OCI-M1 (cell line): ENCODE measurements at places on chromosomes 3 and 15.

DNA sequence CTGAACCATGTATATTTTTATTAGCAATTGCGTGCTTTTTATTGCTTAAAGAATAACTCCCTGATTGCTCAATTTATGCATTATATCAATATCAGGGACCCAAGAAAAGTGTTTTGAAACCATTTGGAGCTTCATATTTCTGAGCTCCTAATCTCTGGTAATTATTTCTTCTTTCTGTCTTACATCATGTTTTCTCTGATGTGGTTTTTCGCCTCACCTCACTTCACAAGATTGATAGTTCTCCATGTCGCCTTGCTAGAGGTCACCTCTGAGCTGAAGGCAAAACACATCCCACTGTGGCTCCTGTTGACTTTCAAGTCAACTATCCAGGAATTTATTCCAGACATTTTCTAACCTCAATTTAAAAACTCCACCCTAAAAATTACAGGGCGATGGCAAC is 837.4 kb downstream of the CADM2 start:
- no peak for DNase-seq

DNA sequence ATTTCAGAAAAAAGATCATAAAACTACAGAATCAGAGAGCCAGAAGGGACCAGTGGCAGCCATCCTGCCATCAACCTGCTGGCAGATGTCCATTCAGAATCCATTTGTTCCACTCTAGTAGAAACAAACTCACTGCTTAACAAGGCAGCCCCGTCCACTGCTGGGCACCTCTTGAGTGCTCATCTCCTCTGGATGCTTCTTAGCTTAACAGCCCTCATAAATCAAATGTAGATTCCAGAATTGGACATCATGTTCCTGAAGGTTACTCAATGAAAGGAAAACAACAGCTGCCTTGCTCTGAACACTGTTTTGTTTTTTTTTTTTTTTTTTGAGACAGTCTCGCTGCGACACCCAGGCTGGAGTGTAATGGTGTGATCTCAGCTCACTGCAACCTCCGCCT is 37.3 kb downstream of the ABCC5 start:
- DNase-seq, result no peak

- peak; percentile 15 for DNase-seq
These were observed 118.1 kb upstream of the SLC6A11 start for GRCh38 chr3:10697918-10698317.

DNA sequence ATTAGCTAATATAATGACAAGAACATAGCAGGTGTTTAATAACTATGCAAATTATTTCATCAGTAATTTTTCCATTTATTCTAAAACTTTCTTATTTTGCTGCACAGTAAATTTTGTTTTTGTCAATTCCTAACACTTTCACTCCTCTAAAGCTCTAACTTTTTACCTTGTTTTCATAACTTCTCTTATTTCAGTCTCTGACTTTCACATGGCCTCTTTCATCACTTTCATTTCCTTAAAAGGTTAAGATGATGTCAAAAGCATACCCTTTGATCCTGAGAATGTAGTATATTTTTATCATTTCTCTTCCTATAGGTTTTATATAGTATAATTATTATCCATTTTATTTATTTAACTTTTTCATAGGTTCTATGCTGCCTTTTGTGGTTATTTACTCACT is 1325.8 kb upstream of the ALCAM start:
- no peak for DNase-seq

DNA sequence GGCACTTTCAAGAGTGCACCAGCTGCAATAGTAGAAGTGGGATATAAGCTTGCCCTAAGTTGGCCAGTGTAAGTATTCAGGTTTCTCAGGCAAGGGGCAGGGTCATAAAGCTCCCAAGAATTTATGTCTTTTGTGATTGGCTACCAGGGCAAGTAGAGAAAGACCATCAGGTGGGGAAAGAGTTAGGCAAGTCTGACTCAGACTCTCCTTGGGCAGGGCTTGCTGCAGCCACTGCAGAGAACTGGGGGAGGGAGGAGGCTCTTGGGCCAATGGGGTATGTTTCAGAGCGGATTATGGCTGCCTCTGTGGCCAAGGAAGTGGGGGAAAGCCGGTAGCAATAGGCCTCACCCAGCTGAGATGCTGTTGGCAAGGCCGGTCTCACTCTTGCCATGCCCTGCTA is 44.6 kb upstream of the SLC25A36 start:
- DNase-seq, result no peak

GRCh38 chr15:47965297-47965696 is 155.5 kb upstream of the SLC24A5 start:
- DNase-seq, result no peak

DNA sequence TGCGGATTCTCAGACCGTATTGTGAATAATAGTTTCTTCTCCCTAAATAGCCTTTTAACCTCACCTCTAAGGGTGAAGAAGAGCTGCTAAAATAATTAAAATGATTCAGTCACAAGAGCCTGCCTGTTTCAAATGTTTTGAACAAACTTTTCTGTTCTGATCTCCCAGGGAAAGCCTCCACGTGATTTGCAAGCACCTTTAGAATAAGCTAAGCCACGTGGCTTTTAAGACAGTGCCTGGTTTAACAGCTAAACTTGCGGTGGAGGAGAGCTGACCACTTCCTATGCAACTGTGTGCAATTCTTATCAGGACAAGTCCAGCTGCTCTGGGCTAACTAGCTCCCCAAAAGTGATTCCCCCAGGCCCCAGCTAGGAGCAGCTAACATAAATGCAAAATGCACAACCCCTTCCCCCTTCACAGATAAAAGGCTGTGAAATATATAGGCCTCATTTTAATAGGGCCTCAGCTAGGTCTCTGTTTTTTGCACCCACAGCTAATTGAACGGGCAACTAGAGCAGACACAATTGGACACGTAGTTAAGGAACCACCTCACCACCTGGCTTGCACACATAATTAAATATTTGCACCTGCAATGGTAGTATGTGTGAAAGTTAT is 401.2 kb upstream of the NR2F2 start:
- DNase-seq, result peak; percentile 98

DNA sequence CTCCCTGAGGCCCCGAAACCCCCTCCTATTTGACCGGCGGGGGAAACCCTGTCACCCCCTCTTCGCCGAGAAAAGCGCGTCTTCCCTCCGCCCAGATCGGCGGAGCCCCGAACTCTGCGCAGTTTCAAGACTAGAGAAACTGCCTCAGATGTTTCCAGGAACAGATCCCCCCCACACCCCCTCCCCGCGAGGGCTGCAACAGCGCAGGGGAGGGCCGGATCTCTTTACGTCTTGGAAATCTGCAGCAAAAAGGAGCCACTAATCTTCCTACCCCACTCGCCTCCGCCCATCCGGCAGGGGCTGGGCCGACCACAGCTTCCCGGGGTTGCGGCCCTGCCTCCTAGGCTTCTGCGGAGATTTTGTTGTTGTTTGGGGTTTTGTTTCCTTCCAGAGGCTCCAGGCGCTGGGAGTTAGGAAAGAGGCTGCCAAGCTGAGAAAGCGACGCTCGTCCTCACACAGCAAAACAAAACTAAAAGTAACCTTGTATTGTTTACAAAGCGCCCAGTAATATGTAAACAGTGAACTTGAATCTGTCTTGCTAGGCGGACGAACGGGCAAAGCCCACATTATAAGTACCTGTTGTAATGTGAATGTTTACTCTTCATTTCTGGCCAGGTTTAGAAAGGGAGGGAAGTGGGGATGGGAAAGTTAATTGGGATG is 2.2 kb downstream of the FOXB1 start:
- DNase-seq, result peak; percentile 92

DNA sequence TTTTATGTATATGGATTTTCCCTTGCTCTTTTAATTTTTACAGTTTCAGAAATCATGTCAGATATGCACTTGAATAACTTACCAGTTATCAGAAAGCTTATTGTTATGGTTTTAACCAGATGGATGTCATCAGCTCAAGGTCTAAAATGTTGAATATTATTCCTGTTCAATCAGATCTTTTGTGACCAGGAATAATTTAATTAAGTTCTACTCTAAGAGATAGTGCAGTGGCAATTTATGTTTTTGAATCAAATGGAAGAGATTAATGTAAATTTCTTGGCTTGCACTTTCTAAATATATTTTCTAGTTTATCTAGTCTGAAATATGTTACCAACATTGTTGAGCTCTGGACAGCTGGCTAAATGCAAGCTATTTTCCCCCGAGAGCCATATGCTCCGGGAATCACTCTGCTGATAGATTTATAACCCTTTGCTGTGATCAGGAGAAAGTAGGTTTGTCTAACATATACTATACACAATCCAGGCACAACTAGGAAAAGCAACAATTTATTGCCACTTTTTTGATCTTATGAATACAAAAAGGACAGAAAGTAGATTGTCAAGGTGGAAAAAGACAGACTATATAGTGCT is 76.8 kb upstream of the CD96 start:
- no peak for DNase-seq

GRCh38 chr3:56867671-56868070 is 65.9 kb upstream of the ARHGEF3 start:
- DNase-seq, result no peak

- peak; percentile 84 for DNase-seq
These were observed 28.9 kb downstream of the IGSF10 start for GRCh38 chr3:151431940-151432339.

DNA sequence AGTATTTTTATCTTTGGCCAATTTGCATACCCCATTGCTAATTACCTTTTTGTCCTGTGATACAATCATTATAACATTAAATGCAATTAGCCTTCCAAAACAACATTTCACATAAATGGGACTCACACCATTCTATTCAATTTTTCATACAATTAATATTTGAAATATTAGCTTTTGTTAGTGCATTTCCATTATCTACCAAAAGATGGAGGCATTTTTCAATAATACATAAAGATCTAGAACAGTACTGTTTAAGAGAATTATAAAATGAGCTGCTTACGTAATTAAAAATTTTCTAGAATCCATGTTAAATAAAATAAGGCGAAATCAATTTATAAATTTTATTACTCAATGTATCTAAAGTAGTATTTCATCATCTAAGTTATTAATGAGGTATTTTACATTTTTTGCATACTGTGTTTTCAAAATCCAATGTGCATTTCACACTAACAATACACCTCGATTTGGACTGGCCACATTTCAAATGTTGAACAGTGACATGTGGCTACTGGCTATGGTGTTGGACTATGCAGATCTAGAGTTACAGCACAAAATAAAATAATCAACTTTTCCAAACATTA is 74.3 kb downstream of the TJP1 start:
- peak; percentile 1 for DNase-seq

- no peak for DNase-seq
These were observed 45.6 kb downstream of the FNDC3B start for GRCh38 chr3:172084871-172085556.

- DNase-seq, result no peak
These were observed 42.0 kb downstream of the FRMD4B start for GRCh38 chr3:69343875-69344274.

DNA sequence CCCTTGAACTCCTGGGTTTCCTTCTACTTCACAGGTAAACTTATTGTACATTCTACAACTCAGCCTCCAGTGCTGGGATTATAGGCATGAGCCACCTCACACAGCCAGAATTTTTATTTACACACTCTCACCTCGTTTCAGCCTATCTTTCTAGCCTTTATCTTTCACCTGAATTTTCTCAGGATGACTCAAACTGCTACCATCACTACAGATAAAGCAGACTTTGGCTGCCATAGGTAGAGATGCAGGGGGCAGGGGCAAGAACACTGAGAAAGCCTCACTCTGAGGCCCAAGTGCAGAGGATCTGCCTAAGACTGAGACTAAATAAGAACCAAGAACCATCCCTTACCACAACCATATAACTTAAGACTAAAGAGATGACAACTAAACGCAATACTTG is 59.0 kb downstream of the ETFA start:
- DNase-seq, result no peak

DNA sequence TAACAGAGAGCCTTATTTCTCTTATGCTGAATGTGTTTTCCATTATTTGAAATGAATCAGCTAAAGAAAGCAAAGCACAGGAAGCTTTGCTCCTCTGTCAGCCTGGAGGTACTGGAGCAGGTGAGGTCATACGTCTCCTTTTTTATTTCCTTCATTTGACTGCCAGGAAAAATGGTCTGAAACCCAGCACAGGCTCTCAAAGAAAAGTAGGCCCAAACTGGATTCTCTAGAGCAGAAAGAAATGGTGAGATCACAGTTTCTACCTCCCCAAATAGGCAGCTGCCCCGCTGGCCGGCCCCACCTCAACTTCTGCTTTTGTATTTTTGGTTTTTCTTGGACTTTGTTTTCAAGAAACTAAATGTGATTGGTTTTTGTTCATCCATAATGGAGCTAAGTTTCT is 95.1 kb downstream of the RPL39L start:
- DNase-seq, result peak; percentile 70

- no peak for DNase-seq
These were observed 58.3 kb downstream of the TMCC1 start for GRCh38 chr3:129835198-129835597.

DNA sequence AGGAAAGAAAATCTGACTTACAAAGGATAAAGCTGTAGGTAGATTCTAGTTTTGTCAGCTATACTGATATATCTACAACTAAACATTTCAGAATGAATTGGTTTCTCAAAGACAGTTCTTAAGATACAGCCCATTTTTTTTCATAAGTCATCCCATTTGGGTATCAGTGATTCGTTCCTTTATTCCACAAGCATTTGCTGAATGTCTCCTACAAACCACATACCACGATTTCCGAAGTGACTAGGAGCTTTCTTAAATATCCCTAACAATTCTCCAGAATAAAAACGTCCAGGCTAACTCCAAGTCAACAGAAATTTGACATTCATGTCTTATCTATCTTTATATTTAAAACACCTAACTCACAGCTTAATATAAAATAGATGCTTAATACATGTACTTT is 59.8 kb downstream of the TP53BP1 start:
- DNase-seq, result no peak

DNA sequence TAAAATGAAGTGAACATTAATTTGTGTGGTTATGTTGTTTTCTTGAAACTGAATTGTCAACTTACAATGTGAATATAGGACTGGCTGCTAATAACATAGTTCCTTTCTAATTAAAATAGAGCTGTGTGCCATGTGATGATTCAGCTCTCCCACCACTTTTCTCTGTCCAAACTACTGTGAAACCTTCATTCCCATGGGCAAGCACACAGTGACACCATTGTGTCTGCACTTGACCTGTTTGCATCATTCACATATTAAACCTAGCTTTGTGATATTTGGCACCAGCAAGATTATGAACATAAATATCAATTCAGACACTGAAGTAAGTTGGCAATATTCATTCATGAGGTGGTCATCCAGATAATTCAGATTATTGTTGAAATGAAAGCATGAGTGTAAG is 78.8 kb upstream of the TCF12 start:
- DNase-seq, result no peak

- peak; percentile 60 for DNase-seq
These were observed 37.6 kb downstream of the VIPR1 start for GRCh38 chr3:42539871-42540714.

- DNase-seq, result peak; percentile 95
These were observed 15.7 kb downstream of the KIF9 start for GRCh38 chr3:47266709-47267489.

DNA sequence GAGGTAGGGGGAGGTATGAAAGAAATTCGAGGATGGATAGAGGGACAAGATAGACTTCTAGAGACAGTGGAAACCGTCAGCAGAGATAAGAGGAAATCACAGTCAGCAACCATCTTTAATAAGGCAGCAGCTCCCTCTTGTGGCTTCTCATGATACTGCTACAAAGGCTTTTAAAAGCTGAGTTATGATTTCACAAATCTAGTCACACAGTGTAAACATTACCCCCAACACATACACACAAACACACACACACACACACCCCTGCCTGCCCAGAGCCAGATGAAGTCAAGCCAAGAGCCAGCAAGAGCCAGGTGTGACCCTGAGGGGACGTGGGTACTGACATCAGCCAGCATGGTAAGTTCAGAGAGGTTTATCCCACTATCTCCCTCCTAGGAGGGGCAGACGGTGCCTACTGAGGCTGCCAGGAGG is 18.9 kb upstream of the TGM5 start:
- DNase-seq, result peak; percentile 90

- DNase-seq, result no peak
These were observed 149.7 kb downstream of the RBMS3 start for GRCh38 chr3:29430558-29430971.
